ENCODE measurements at places on chromosomes 11 and 22.

DNA sequence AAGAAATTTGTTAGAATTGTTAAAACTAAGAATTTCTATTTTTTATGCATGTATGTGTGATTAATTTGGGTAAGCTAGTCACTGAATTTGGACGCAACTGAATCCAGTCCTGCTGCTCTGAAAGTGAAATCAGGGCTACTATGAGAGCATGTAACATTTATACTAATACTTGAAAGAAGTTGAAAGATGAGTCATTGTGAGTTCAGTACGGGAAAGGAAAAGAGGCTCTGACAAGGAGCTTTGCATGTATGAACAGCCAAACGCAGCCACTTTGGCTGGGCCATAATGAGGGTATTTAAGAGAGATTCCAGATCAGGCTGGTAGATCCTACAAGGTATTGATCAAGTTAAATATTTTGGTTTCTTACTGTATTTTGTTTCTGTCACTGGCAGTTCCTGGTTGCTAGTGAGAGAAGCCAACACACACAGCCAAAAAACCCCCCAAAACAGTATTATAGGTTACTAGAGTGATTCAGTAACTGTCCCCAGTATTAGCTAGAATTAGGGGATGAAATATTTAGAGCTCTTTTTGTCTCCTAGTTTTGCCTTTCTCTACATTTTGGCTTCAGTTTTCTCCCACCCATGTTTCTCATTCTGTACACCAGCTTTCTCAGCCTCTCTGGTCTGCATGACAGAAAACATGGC is 14.1 kb downstream of the AASDHPPT start:
- DNase-seq = peak; percentile 74

- DNase-seq = no peak
Measured at GRCh38 chr11:18727479-18728236, 1.7 kb upstream of the IGSF22 start.

DNA sequence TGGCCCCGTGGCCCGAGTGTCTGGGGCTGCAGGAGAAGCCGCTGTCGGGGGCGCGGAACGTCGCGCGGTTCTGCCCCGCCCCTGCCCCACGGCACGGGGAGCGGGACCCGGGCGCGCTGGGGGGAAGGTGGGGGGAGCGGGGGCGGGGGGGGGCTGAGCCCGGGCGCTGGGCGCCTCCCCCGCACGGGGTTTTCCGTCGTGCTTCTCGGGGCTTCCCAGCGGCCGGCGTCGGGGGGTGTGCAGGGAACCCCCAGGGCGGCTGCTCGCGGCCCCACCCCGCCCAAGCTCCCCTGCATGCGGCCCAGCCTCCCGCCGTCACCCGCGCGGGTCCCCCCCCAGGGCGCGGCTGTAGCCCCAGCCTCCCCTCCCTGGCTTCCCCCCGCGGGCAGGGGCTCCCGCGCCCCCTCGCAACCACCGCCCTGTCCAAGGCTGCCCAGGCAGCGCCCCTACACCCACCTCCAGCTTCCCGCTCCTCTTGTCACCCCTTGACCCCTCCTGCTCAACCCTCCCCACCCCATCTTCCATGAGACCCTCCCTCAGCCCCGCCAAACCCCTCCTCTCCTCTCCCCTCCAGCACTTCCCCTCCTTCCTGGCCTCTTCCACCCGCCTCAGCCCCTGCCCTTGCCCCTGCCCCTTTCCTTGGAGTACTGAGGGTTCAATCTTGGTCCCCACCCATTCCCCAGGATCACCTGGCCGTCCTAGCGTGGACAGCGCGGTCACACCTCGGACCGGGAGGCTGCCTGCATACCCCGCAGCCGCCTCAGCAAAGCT is 1.7 kb downstream of the IL17REL start:
- no peak for DNase-seq

DNA sequence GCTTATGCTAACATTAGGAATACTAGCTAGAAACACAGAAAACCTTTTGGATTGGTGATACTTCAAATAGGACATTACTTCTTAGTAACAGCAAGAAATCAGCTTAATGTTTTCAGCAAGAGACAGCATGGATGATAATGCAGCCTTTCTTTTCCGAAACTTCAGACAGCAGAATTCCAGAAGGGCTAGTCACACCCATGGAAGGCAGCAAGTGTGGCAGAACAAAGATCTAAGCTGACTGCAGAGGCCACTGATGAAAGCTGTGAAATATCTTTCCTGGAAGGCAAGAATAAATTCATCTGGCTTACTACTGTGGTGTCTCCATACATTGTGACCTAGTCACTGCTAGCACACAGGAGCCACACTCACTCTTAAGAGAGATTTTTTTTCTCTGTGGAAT is 100.3 kb downstream of the CCDC83 start:
- no peak for DNase-seq

- DNase-seq = no peak
Measured at GRCh38 chr11:111459506-111460270, 52.5 kb downstream of the BTG4 start.

DNA sequence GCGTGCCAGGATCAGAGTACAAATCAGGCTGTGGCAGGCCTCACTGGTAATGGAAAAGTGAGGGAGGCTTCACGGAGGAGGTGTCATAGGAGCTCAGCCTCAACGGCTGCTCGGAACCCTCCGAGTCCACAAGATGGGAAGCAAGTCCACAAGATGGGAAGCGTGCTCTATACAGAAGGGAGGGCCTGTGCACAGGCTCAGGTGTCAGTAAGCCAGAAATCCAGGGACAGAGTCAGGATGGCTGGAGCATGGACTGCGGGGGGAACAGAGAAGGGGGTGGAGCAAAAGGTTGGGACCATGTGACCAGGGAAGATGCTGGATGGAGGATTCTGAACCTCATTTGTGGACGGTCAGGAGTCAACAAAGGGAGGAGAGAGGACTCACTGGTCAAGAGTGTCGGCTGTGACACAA is 3.4 kb upstream of the DPP3 start:
- DNase-seq = no peak

GRCh38 chr11:16252373-16252772 is 104.0 kb downstream of the SOX6 start:
- DNase-seq = no peak

DNA sequence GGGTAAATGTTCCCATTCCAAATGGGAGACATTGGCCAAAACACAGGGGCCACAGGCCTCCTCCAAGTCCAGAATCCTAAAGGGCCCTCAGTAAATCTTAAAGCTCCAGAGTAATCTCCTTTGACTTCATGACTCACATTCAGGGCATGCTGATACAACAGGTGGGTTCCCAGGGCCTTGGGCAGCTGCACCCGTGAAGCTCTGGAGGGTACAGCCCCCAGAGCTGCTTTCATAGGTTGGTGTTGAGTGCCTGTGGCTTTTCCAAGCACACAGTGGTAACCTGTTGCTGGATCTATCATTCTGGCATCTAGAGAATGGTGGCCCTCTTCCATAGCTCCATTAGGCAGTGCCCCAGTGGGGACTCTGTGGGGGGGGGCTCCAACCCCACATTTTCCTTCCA is 54.0 kb downstream of the NELL1 start:
- DNase-seq = no peak

DNA sequence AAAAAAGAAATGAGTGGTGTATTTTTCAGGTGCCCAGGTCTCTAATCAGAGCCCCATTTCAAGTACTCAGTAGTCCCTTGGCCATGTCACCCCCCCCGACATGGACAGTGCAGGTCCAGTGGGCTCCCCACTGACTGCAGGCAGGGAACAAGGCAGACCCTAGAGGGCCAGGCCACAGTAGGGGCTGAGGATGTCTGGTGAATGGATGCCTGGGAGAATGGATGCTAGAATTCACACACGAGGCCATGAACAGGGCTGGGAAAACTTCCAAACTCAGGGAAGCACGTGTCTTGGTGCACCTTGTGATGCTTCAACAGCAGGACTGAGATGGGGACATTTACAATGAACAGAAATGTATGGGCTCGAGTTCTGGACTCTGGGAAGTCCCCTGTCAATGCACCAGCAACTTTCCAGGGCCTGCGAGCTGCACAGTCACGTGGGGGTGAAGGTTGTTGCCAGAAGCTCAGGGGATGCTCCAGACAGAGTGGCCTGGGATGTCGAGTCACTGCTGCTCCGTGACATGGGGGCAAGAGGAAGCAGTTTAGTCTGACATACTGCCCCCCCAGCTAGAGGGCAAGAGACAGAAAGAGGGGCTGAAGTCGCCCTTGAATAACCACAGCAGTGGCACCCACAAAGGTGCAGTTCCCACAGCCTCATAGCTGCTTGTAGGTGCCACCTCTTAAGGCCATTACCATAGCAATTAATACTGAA is 3.1 kb downstream of the APOBEC3G start:
- no peak for DNase-seq

GRCh38 chr11:12604557-12605153 is 69.6 kb upstream of the TEAD1 start:
- no peak for DNase-seq

- no peak for DNase-seq
Measured at GRCh38 chr11:121476379-121477032, 23.7 kb upstream of the SORL1-AS1 start.

GRCh38 chr22:40236131-40236665 is 58.5 kb downstream of the TNRC6B start:
- DNase-seq = no peak

GRCh38 chr11:19869946-19870589 is 157.4 kb downstream of the NAV2 start:
- no peak for DNase-seq

DNA sequence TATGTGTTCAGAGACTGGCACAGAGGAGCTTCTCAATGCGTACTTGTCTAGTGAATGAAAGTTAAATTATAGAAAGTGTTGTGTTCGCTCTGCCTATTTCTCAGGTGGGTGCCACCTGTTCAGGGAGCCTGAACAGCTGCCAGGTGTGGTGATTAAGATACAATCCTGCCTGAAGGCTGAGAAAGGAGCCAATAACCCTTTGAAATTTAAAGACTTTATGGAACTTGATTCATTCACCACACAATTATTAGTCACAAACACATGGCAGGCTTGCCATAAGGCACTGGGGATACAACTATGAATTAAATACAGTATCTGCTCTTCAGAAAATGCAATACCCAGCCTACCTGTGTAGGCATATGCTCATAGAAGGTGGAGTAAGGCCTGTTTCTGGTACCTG is 92.9 kb upstream of the AMOTL1 start:
- no peak for DNase-seq

GRCh38 chr11:72578991-72579815 is 95.0 kb downstream of the PDE2A start:
- no peak for DNase-seq

GRCh38 chr11:27487706-27488105 is 15.1 kb upstream of the LGR4 start:
- no peak for DNase-seq

Measured in retinal pigment epithelial cell (primary cell).